Glomerular endothelial cell (primary cell): ENCODE measurements at places on chromosomes 2 and 18.

- peak; percentile 83 for DNase-seq
These were observed 33.7 kb upstream of the TMEM177 start for GRCh38 chr2:119645173-119645855.

GRCh38 chr2:150485871-150486538, 1.5 kb downstream of the RND3 start:
- DNase-seq = no peak

DNA sequence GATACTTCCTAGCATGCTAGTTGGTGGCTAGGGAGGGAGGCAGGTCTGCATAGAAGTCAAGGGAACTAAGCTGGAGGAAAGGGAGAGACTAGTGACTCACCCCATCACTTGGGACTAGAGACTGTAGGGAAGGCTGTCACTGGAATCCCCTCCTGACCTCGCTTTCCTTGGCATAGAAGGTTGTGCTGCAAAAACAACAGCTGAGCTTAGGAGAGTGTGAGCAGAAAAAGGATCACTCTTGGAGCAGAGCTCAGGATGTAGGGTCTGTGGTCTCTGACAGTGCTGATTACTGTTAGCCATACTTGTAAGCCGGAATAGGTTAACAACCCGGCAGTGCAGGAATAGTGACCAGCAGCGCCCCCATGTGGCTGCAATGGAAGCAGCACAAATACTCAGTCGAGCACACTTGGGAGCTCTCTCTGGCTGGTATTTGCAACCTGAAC, 66.9 kb upstream of the SMAD2 start:
- no peak for DNase-seq

- no peak for DNase-seq
These were observed 114.2 kb upstream of the NT5C1B start for GRCh38 chr2:18703555-18703954.

GRCh38 chr2:100928235-100928634, 73.9 kb upstream of the RPL31 start:
- DNase-seq = no peak

DNA sequence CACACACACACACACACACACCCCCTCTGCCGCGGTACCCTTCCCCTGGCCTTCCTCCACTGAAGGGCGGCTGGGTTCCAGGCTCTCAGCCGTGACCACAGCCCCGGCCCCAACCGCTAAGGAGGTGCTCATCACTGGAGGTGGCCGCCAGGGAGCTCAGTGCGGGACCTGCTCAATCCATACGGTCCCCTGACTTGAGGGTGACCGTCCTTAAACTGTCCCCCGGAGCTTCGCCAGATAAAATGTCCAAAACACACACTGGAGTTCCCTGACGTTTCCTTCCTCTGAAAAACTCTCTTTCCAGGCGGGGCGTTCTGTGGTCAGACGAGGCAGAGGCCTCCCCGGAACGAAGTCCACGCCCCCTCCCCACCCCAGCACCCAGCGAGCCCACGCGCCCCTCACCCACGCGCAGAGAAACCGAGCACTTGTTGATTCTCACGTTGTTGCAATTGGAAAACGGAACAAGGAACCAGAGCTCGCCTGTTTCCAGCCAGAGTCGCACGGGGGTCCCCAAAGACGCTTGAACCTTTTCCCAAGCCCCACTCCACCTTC, 1.4 kb downstream of the MBP start:
- no peak for DNase-seq

DNA sequence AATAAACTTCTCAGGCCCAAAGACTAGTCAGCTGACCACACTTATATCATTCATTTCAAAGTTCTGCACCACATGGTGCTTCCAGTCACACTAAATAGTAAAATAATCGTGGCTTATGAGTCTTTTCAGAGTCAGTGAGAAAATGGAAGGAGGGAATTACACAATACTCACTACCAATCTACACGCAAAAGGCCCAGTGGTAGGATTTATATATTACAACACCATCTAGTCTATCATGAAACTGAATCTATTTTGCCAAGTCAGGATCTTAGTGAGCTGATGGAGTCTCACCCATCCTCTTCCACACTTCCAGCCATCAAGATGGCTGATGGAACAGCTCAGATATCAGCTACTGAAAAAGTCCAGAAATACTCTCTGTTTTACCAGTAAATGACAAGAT, 21.9 kb downstream of the INO80D start:
- no peak for DNase-seq

DNA sequence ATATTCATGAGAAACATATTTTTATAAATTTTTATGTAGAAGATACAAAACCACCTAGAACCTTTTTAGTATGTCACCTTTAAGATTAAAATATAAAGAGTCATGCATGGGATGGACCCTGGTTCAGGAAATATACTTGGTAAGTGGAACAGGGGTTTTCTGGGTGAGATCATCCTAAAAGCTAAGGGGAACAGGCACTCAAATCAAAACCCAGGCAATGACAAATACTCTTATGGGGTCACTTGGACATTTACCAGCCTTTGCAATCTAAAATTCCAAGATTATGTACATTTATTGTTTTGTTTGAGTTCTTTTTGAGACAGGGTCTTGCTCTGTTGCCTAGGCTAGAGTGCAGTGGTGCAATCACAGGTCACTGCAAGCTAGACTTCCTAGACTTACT, 65.8 kb downstream of the SGPP2 start:
- no peak for DNase-seq

- DNase-seq = no peak
These were observed 15.3 kb downstream of the FHL2 start for GRCh38 chr2:105383432-105384166.

- DNase-seq = no peak
These were observed 9.2 kb upstream of the D2HGDH start for GRCh38 chr2:241724975-241725870.

GRCh38 chr18:7608174-7608550, 41.0 kb downstream of the PTPRM start:
- DNase-seq = no peak

- no peak for DNase-seq
These were observed 57.7 kb downstream of the PUM2 start for GRCh38 chr2:20292984-20293383.

DNA sequence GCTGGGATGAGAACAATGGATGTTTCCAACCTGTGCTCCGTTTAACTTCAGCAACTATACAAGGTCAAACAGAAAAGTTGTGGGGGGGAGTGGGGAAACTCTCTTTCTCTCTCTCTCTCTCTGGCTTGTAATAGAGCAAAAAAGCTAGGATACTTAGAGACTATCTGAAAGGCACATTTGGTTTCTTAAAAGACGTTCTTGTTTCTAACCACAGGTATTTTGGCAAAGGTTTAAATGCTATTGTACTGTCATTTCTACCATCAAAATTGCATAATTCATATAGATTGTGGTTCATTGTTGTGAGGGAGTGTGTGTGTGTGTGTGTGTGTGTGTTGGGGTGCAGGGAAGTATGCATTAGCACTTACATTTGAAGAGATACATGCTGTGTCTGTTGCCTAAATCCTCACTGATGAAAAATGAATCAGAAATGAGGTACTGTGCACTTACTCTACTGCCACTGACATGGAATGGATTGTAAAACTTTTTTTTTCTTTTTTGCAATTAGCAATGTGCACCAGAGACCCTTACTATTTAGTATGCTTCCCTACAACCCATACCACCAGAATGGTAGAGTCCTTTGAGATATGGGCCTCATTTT, 841.0 kb upstream of the PIK3C3 start:
- no peak for DNase-seq

DNA sequence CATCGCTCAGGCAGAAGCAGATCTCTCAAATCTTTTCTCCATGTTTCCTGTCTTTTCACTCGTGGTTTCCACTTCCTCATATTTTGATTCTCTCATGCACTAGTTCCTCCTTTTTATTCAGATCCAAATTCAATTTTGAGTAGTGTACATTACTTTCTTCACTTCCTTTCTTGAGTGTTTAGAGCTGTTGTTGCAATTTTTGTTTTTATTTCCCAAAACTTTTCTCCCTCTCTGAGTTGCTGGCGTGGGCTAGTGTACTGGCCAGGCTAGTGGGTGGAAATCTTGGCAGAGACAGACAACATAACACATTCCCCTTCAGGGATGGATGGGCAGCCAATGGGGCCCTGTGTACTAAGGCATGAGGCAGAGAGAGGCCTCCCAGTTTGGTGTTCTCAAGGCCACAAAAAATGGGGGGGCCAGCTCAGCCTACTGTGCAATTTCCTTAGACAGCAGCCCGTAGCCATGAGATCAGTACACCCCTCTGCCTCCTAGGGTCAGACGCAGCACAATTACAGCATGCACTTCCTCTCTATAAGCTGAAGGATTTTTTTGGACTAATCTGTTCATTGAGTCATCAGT, 145.1 kb upstream of the PID1 start:
- DNase-seq = no peak

DNA sequence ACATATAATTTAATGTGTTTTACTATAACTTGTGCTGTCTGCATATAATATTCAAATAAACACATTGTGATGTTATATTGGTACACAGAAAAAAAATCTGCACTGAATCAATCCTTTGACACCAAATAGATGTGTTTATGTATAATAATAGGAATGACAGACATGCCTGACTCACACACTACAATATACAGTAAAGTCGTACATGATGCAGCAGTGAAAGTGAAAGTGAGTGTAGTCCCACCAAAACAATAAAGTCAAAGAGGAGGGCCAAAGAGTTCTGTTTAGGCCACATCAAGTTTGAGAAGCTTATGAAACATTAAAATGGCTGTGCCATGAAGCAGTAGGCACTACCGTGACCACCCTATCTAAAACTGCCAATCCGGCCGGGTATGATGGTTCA, 8.2 kb upstream of the RBM44 start:
- DNase-seq = no peak

- no peak for DNase-seq
These were observed 55.0 kb downstream of the MAPK4 start for GRCh38 chr18:50614838-50615237.

- DNase-seq = no peak
These were observed 33.9 kb upstream of the INSIG2 start for GRCh38 chr2:118054213-118055008.

DNA sequence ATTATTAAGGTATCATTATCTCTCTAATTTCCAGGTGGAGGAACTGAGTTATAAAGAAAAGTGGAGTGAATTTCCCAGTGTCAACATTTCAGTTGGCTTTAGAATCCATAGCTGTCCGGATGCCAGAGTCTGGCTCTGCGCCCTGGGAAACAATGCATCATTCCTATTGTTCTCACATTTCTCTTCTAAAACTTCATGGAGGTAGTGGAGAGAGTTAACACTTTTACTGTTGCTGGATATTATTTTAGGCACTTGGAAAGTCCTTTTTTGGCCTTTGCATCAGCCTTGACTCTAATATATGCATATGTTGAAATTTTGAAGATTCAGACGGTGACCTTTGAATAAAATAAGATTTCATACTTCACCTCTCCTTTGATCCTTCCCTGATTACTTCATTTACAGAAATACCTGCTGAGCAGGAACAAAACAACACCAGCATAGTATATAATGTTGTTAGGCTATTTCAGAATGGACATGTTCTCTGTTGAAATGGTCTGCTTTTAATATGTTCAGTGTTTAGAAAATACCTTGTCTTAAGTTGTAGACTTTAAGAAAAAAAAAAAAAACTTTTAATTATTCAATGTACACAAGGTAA, 148.8 kb downstream of the EPHA4 start:
- no peak for DNase-seq

GRCh38 chr18:75277610-75277928, 67.0 kb downstream of the TSHZ1 start:
- DNase-seq = no peak

GRCh38 chr2:232415736-232416520, 9.3 kb downstream of the ALPG start:
- no peak for DNase-seq

DNA sequence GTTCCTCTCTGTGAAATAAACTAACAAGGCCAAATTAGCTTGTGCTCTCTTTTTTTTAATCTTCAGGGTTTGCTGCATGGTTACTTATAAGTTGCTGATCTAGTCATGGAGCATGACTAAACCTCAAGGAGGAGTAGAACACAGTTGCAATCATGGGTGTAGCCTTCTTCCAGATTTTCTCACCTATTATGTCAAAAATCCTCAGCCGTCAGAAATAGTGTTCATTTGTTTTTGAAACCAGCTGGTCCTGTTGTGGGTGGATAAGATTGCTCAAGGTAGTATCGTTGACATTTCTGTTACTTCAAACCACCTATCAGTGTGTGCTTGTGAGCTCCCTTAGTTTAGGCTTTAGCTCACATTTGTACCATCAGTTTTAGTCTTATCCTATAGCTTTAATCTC, 11.2 kb downstream of the RELCH start:
- DNase-seq = no peak

DNA sequence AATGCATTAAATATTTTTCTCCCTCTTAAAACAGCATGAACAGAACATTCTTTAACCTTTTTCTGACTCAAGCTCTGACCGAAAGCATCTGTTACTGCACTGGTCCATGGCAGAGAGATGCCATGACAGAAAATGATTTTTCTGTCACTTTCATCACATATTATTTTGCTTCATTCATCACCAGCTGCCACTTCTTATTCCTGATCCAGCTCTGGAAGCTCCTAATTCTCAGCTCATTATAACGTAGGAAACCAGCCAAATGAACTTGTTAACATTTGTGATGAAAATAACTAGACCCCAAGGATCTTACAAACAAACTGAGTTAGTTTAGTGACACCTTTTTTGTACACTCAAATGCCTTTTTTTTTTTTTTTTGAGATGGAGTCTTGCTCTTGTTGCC, 7.6 kb upstream of the CFLAR start:
- no peak for DNase-seq

DNA sequence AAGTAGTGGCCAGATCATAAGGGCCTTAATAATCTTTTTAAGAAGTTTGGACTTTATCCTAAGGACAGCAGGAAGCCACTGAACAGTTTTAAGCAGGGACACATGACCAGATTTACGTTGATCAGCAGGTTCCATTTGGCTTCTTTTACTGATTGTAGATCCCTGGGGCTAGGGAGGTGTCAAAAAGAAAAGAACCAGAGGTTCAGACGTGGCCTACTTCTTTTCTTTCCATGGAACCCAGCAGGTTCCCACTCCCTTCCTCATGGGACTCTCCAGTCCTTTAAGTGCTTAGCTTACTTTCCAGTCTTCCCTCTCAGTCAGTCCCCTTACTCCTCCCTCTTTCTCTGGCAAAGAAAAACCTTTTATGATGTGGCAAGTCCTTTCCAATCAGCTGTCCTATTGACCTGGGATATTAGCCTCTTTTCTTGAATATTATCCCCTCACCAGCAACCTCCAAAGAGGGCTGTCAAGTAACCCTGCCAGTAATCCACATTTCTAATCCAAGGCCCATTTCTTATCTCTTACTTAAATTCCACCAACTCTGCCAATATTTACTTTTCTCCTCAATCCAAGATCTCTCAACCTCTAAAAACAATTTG, 33.5 kb downstream of the NHEJ1 start:
- no peak for DNase-seq

- DNase-seq = no peak
These were observed 610.4 kb upstream of the SLC8A1 start for GRCh38 chr2:41062336-41062735.

DNA sequence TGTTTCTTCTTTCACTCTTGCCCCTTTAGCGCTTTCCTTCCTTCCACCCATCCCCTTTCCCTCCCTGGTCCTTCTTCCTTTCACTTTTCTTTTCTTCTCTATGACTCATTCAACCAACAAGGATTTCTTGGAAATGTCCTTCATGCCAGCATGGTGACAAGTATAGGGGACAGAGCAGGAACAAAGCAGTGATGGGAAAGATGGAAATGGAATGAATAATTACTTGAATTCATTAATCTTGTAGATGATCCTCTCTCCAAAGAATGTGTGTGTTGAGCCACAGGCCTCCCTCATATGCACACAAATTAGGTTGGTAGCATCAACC, 1.5 kb downstream of the VAMP5 start:
- no peak for DNase-seq
